ENCODE measurements at places on chromosomes 7 and 10. TPM values are rescaled to one million over a fixed set of nuclear protein-coding genes. Genes with fewer than 3 reads are reported as not detected.

DNA sequence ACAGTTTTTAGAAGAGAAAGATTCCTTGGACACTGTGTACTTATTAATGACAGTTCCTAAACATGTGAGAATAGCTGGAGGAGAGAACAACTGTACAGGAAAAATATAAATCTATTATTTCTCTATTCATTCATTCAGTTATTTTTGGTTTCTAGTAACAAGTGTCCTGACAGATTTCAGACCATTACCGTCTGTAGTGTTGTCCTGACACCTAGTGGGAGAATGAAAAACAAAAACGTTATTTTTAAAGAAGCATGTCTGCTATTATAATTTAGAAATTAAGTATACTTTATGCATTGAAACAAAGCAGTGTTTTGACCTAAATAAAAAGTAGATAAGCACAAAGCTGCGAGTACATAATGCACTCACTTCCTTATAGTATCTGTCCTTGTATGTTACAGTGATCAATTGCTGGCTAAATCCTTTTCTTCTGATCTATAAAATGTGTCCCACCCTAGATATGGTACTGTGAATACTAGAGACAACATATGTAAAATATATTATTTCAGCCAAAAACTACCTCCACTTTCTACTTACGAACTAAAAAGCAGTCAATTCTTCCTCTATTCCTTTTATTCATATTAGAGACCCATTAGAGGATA lies 575.6 kb downstream of the ARL4A start:
- DNase-seq: no peak

DNA sequence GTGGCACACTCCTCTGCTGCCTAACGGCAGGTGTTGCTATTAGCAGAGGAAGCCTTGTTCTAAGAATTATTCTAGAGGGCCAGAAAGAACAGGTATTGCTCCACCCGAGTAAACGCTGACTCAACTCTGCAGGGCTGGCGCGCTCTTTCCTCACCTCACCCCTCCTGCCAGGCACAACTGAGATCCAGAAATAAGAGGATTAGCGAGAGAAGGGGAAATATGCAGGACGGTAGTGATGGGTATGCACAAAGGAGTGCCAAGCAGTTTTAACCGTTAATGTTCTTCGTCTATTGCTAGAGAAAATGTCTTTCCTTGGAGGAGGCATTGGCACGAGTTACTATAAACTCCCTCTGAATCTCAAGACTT lies 369 bp upstream of the SCIN start:
- no peak for DNase-seq

DNA sequence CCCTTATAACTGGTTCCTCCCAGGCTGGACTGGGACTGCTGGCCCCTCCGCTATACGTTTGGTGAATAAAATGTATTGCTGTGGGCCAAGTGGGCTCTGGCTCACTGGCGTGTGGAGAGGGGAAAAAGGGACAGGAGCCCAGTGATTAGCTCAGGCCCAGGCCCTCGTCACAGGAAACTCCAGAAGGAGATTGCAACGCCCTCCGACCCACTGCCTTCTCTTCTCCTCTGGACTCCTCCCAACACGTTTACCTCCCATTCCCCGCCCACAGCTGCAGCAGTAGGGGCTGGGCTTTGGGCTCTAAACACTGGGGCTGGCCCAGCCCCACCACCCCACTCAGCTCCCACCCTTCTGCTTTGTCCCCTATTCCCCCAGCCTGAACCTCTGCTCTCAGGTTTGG lies 173.9 kb downstream of the NEURL1 start:
- DNase-seq: no peak

GRCh38 chr7:77242068-77242467 lies 42.4 kb upstream of the FGL2 start:
- no peak for DNase-seq

- DNase-seq: no peak
Measured at GRCh38 chr10:80632742-80633141, 95.0 kb downstream of the SH2D4B start.

- no peak for DNase-seq
Measured at GRCh38 chr10:109205929-109206585, 717.3 kb downstream of the XPNPEP1 start.

GRCh38 chr10:118310822-118311221 lies 31.3 kb downstream of the FAM204A start:
- DNase-seq: no peak

- no peak for DNase-seq
Measured at GRCh38 chr7:27846388-27846787, 106.4 kb downstream of the TAX1BP1 start.

- DNase-seq: no peak
Measured at GRCh38 chr7:6730343-6730633, 23.5 kb upstream of the ZNF12 start.

DNA sequence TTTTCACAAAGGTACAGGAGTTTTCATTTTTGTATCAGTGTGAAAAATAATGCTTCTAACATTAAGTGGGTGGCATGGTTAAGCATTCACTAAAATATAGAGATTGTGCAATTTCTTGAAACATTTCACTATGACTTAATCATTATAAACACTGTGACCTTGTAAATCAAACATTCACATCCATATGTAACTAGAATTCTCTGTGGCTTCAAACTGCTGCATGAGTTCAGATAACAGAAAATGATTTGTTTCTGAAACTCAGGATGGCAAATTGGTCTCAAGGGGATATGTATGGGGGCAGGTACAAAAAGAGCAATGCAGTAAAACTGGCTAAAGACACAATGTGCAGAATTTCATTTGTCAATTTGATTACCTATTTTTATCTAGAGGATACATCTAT lies 3.8 kb downstream of the FAM133B start:
- DNase-seq: no peak

DNA sequence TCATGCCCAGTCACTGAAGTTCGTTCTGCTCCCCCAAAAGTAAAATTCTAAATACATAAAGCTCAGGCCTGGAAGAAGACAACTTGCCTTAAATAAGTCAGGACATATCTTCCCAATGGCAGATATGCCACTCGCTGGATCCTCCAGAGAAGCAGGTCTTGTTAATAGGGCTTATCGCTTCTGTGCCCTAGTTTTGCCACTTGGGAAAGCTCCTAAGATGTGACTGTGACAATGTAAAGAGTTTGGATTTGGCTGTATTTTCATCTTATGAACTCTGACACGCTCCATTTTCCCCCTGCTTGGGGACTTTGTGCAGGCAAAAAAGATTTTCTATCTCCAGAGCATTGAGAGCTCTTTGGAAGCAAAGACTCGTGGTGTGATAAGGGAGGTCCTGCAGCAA lies 279.9 kb downstream of the WDR11 start:
- no peak for DNase-seq

SLC29A4 gene
- total RNA-seq: 33.9 TPM

ASIC3 gene
- 7.9 TPM for total RNA-seq

DPP6 gene
- 0.18 TPM for total RNA-seq

TMEM176A gene
- total RNA-seq: 3.6 TPM

FAM131B gene
- 6.1 TPM for total RNA-seq

CHRM2 gene
- 40.9 TPM for total RNA-seq

BTBD16 gene
- not detected for total RNA-seq

Data from mesothelial cell of epicardium (in vitro differentiated cells).